Activated CD8-positive, alpha-beta T cell treated with anti-CD3 and anti-CD28 coated beads for 36 hours (primary cell): ENCODE measurements at places on chromosomes 1 and 21. TPM values are rescaled to one million over a fixed set of nuclear protein-coding genes. Genes with fewer than 3 reads are reported as not detected.

The AKT3 gene
- 34.6 TPM for total RNA-seq

The INPP5B gene
- 27.7 TPM for total RNA-seq

The C1orf50 gene
- 5.2 TPM for total RNA-seq

The MEX3A gene
- total RNA-seq: 0.83 TPM

The KCND3 gene
- not detected for total RNA-seq

The JAM2 gene
- 1.5 TPM for total RNA-seq

The LYST gene
- total RNA-seq: 77.4 TPM

The MPL gene
- not detected for total RNA-seq

The CNIH3 gene
- 2.1 TPM for total RNA-seq

The CELA3B gene
- total RNA-seq: not detected

The CALML6 gene
- total RNA-seq: 0.76 TPM

The INKA2 gene
- 1.7 TPM for total RNA-seq

The ANKRD13C gene
- total RNA-seq: 16.9 TPM

The RNASEL gene
- total RNA-seq: 3.7 TPM

The S100A10 gene
- 208 TPM for total RNA-seq

The PLA2G2D gene
- total RNA-seq: not detected

The F11R gene
- total RNA-seq: 19.0 TPM

The ZMYND12 gene
- 0.59 TPM for total RNA-seq

The PDE4B gene
- total RNA-seq: 33.1 TPM

The SIK1 gene
- total RNA-seq: 27.3 TPM

The URB1 gene
- 31.8 TPM for total RNA-seq

The NID1 gene
- 0.07 TPM for total RNA-seq

The ANGPTL1 gene
- not detected for total RNA-seq

The CRYBG2 gene
- total RNA-seq: 4.5 TPM

The CNN3 gene
- 12.8 TPM for total RNA-seq

The OVAAL gene
- not detected for total RNA-seq

The WNT9A gene
- total RNA-seq: not detected

The SPOCD1 gene
- total RNA-seq: not detected

The AQP10 gene
- not detected for total RNA-seq

The OR10J1 gene
- total RNA-seq: not detected

The CHIA gene
- not detected for total RNA-seq

The DIO1 gene
- total RNA-seq: not detected

The VWA5B1 gene
- total RNA-seq: not detected

The ZNF692 gene
- 85.6 TPM for total RNA-seq
